ENCODE measurements at places on chromosomes 12 and 14.

DNA sequence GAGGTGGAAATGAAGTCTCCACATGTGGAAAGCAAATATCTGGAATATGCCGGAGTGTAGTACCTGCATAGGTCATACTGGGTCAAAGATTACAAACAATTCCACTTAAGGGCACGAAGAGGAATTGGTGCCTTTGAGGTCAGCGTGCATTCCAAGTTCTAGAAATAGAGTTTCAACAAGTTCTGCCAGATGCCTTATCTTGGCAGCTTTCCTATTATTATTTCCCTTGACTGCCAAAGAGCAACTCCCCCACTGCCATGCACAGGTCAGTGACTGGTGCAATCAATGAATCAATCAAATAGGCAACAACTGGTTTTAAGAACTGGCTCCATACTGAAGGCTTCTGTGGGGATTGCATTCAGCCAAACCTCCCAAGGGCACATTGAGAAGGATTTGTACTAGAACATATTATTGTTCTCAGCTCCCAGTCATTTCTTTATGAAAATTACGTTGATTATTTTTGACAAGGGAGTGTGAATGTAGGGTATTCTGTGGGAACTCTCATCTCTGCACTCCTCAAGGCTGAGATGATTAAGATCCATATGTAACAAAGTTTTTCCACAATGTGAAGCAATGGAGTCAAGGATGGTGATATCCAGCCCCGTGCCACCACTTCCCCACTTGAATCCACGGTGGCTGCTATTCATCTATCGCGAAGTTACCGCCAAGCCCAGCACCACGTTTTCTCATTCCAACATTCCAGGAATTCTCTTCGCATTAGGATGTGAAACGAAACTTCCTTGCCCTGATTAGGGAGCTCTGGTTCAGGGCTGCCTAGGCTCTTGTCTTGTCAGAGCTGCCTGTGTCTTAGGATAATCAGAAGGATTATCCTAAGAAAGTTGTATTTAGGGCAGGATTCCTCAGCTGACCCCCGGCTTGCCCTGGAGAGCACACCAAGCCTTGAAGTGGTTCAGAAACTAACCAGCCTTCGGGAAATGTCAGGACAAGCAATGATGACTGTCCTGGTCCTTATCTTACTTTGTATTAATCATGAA, 115.1 kb upstream of the PCED1B start:
- no peaks in the 10 kb centered on the region for H3K4me1 ChIP-seq
- DNase-seq: no peak
- no peaks in the 10 kb centered on the region for H3K36me3 ChIP-seq
- H3K27me3 ChIP-seq: no peaks in the 10 kb centered on the region
- no peak overlapping the region for H3K27ac ChIP-seq

DNA sequence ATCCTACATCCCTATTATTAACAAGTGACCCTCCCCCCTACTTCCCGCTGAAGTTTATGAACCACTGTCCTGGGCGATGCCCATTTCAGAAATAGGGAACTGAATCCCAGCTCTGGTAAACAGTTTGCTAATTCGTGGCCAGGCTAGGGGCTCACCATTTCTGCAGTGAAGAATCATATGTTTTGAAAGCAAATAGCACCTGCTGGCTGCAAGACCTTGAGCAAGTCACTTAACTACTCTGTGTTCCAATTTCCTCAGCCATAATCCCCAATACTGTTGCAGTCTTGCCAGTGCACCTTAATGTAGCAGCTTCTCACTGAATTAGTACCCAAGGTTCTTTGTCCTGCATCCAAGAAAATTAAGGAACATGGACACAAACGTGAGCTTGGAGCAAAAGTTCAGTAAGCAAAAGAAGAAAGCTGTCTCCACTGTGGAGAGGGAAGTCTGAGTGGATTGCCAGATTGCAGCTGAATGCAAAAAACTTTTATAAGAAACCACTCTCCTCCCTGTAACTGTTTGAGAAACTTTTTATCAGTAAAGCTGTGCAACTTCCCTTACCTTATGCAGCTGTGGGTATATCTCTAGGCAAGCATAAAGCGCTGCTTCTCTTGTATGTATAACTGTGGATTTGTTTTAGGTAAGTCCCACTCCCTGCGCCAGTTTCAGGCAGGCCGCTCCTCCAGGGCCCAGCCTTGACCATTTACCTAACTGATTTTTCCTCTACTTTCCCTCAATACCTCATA, 824 bp downstream of the OAS1 start:
- peak overlapping the region; percentile 69 for H3K4me3 ChIP-seq
- H3K4me1 ChIP-seq: peaks cover 39% of the 10 kb centered on the region
- no peaks in the 10 kb centered on the region for H3K27me3 ChIP-seq
- no peaks in the 10 kb centered on the region for H3K36me3 ChIP-seq

DNA sequence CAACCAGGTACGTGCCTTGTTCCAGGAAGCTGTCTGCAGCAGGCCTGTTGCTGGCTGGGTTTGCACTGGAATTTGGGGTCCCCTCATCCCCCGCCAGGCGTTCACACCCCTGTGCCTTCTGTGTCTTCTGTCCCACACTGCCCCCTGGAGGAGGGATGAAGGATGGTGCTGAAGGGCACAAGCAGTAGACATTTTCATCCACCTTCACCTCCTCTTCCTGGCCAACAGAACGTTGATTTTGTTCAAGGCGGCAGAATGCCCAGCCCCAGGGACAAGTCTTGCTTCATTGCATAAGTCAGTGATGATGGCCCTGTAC, 122.1 kb downstream of the CALM1 start:
- no peak overlapping the region for H3K27ac ChIP-seq
- no peaks in the 10 kb centered on the region for H3K27me3 ChIP-seq
- peak; percentile 87 for DNase-seq
- H3K36me3 ChIP-seq: no peaks in the 10 kb centered on the region

GRCh38 chr12:10354502-10354901, 35.3 kb downstream of the KLRK1 start:
- H3K27ac ChIP-seq: no peak overlapping the region
- H3K4me3 ChIP-seq: no peak overlapping the region
- no peak for DNase-seq

GRCh38 chr14:48726080-48726642, 860.0 kb downstream of the RPS29 start:
- H3K36me3 ChIP-seq: no peaks in the 10 kb centered on the region
- no peaks in the 10 kb centered on the region for H3K27me3 ChIP-seq
- H3K4me1 ChIP-seq: no peaks in the 10 kb centered on the region
- DNase-seq: no peak

- no peak overlapping the region for H3K27ac ChIP-seq
- H3K27me3 ChIP-seq: no peaks in the 10 kb centered on the region
- no peak for DNase-seq
- no peak overlapping the region for H3K4me3 ChIP-seq
Observed at GRCh38 chr14:96423446-96424108, 31.6 kb downstream of the AK7 start.

DNA sequence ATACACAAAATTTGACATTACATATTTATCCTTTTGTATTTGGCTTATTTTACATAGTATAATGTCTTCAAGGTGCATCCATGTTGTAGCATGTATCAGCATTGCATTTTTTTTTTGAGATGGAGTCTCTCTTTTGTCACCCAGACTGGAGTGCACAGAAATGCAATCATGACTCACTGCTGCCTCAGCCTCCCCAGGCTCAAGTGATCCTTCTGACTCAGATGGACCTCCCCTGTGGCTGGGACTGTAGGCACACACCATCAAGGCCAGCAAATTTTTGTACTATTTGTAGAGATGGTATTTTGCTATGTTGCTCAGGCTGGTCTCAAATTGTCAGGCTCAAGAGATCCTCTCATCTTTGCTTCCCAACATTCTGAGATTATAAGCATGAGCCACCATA, 214.4 kb upstream of the ALG10B start:
- H3K27me3 ChIP-seq: no peaks in the 10 kb centered on the region
- no peaks in the 10 kb centered on the region for H3K4me1 ChIP-seq
- no peak for DNase-seq
- H3K4me3 ChIP-seq: no peak overlapping the region
- no peak overlapping the region for H3K27ac ChIP-seq
- no peaks in the 10 kb centered on the region for H3K36me3 ChIP-seq

- no peaks in the 10 kb centered on the region for H3K27me3 ChIP-seq
- no peak overlapping the region for H3K4me3 ChIP-seq
- no peaks in the 10 kb centered on the region for H3K36me3 ChIP-seq
- H3K4me1 ChIP-seq: peaks cover 5% of the 10 kb centered on the region
- H3K27ac ChIP-seq: no peak overlapping the region
Observed at GRCh38 chr12:10068644-10069043, 30.1 kb downstream of the CLEC1A start.

GRCh38 chr14:59363531-59364226, 101.5 kb downstream of the GPR135 start:
- H3K4me1 ChIP-seq: peaks cover 70% of the 10 kb centered on the region
- peak overlapping the region; percentile 97 for H3K27ac ChIP-seq
- H3K27me3 ChIP-seq: no peaks in the 10 kb centered on the region
- peaks cover 33% of the 10 kb centered on the region for H3K36me3 ChIP-seq
- peak; percentile 64 for DNase-seq

- H3K4me3 ChIP-seq: no peak overlapping the region
- H3K36me3 ChIP-seq: no peaks in the 10 kb centered on the region
- H3K4me1 ChIP-seq: no peaks in the 10 kb centered on the region
- DNase-seq: no peak
- H3K27ac ChIP-seq: no peak overlapping the region
Observed at GRCh38 chr14:101939646-101940170, 24.7 kb upstream of the DYNC1H1 start.

Data from Karpas-422 (cell line).